MCF 10A (cell line): ENCODE measurements at places on chromosomes 3 and 15. TPM values are rescaled to one million over a fixed set of nuclear protein-coding genes. Genes with fewer than 3 reads are reported as not detected.

FBXL2 gene
- total RNA-seq, result 9.6 and 9.8 TPM in 2 replicates

ACAN gene
- not detected in 2 replicates for total RNA-seq

MST1R gene
- 66.4 and 103 TPM in 2 replicates for total RNA-seq

IMPG2 gene
- 0.26 and 0.37 TPM in 2 replicates for total RNA-seq

GPR62 gene
- total RNA-seq, result not detected in 2 replicates

THPO gene
- not detected in 2 replicates for total RNA-seq

ROPN1B gene
- total RNA-seq, result not detected in 2 replicates

DNASE1L3 gene
- not detected in 2 replicates for total RNA-seq
